ENCODE measurements at places on chromosomes 2 and 18.
A peak's percentile ranks its signal among the peaks of the same experiment; 100 is the strongest.

- peak; percentile 7 for DNase-seq
Observed at GRCh38 chr2:219737270-219737691, 109.9 kb downstream of the SLC4A3 start.

- DNase-seq = no peak
Observed at GRCh38 chr2:229719926-229720647, 5.7 kb upstream of the DNER start.

DNA sequence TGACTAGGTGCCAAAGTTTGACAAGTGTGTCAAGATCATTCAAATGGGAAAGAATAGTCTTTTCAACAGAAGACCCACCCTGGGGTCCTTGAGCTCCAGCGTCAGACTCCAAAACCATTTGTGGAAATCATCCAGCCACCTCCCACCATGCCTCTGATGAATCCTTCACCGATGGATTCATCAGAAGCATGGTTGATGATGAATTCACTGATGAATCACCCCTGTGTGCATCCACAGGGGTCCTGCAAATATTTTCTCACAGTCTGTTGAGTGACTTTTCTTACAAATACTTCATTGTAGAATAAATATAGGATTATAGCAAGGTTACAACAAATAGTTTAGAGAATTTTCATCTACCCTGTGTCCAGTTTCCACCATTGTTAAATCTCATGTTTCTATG lies 4.3 kb downstream of the UGT1A9 start:
- no peak for DNase-seq

DNA sequence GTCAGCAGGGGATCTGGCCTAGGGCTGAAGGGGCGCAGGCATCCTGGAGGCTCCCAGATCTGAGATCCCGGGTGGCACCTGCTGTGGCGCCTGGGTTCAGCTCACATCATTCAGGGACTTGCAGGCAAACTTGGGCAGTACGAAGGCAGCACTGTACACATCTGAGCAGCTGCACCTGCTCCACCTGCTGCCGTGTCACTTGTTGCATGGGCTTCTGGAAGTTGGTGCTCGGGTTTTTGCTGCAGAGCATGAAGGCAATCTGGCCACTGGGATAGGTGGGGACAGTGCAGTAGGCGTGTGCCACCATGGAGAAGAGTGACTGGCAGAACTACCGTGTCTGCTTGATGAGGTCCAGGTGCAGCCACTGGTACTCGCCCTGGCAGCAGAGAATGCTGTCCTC lies 48.6 kb downstream of the UGGT1 start:
- DNase-seq = no peak

GRCh38 chr2:48940606-48941005 lies 185.1 kb upstream of the LHCGR start:
- DNase-seq = no peak

Measured in cerebellar cortex (tissue), 1 donor.